ENCODE measurements at places on chromosomes 7 and 10. TPM values are rescaled to one million over a fixed set of nuclear protein-coding genes. Genes with fewer than 3 reads are reported as not detected.

- no peak overlapping the region for H3K27ac ChIP-seq
- H3K4me3 ChIP-seq = no peak overlapping the region
- H3K27me3 ChIP-seq = no peaks in the 10 kb centered on the region
- H3K36me3 ChIP-seq = no peaks in the 10 kb centered on the region
- no peak for DNase-seq
- no peaks in the 10 kb centered on the region for H3K4me1 ChIP-seq
Measured at GRCh38 chr7:111510062-111510461, 52.2 kb downstream of the IMMP2L start.

CISD1 gene
- 48.9 TPM for polyA plus RNA-seq

GRCh38 chr10:92800134-92800733, 48.1 kb upstream of the EXOC6 start:
- no peaks in the 10 kb centered on the region for H3K4me1 ChIP-seq
- no peaks in the 10 kb centered on the region for H3K27me3 ChIP-seq
- no peak for DNase-seq
- no peak overlapping the region for H3K27ac ChIP-seq
- H3K4me3 ChIP-seq = no peak overlapping the region
- no peaks in the 10 kb centered on the region for H3K36me3 ChIP-seq

DNA sequence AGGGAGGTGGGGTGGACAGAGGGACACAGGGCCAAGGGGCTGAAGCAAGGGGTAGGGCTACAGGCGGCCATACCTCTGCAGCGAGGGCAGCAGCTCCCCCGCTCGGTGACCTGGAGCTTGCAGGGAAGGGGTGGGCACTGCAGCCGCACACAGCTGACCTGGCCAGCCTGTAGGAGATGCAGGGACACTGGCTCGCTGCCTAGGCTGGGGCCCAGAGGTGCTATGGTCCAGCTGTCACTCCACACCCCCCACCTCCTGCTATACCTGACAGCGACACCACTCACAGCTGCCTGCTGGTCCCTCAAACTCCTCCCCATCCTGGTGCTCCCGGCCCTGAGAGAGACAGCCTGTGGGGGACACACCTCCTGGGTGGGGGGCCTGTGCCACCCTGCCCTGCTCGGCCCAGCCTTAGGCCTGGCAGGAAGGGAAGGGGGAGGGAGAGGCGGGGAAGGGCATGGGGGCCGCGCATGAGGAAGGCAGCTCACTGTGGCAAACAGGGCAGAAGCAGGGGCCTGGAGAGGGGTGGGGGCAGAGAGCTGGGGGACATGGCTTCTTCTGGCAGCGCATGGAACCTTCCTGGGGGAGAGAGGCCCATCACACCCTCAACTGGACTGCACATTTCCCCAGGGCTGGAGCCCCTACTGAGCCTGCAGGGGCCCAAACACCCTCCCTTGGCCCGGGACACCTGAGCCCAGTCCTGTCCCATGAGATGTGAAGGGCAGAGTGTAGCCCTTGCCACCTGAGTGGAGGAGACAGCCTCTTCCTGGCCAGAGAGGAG, 23.9 kb downstream of the ATP6V1F start:
- no peak overlapping the region for H3K4me3 ChIP-seq
- H3K36me3 ChIP-seq = no peaks in the 10 kb centered on the region
- DNase-seq = no peak
- no peaks in the 10 kb centered on the region for H3K27me3 ChIP-seq

DNA sequence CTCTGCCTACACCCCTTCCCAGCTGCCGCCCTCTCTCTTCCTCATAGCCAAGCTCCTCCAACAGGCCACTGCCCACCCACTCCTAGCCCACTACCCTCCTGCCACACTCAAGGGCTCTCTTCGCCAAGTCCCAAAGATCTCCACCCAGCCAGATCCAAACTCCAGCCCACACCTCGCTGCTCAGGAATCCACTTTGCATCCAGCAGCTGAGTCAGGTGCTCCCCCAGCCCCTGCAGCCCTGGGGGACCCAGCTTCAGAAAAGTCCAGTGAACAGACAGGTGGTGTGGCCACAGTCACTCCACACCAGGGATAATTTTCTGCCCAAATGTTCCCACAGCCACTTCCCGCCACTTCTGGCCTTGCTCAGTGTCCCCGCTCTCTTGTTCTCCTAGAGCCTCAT, 10.9 kb downstream of the OGDHL start:
- H3K4me1 ChIP-seq = no peaks in the 10 kb centered on the region
- no peak for DNase-seq
- no peak overlapping the region for H3K27ac ChIP-seq
- H3K36me3 ChIP-seq = no peaks in the 10 kb centered on the region
- H3K27me3 ChIP-seq = no peaks in the 10 kb centered on the region

- H3K4me3 ChIP-seq = no peak overlapping the region
- no peak overlapping the region for H3K27ac ChIP-seq
- H3K27me3 ChIP-seq = no peaks in the 10 kb centered on the region
- DNase-seq = peak; percentile 18
- no peaks in the 10 kb centered on the region for H3K36me3 ChIP-seq
Measured at GRCh38 chr10:25113191-25114035, 61.4 kb upstream of the GPR158 start.

DNA sequence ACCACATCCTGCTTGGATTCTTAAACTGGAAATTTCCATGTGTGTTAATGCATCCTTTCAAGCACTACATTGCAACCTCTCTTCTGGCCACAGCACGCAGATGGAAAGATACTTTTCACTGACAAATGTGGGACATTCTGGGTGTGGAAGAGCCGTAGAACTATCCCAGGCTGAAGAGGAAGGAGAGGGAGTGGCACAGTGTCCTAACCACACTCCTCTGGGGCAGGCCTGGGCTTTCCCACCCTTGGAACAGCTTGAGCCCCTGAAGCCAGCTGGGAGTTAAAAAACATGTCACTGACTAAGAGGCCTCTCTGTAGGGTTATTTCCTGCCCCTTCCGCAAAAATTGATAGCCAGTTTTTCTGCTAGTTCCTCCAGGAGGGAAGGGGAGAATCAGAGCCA, 34.0 kb upstream of the DNMBP start:
- no peaks in the 10 kb centered on the region for H3K4me1 ChIP-seq
- no peak overlapping the region for H3K4me3 ChIP-seq
- H3K27me3 ChIP-seq = no peaks in the 10 kb centered on the region
- H3K27ac ChIP-seq = no peak overlapping the region

DNA sequence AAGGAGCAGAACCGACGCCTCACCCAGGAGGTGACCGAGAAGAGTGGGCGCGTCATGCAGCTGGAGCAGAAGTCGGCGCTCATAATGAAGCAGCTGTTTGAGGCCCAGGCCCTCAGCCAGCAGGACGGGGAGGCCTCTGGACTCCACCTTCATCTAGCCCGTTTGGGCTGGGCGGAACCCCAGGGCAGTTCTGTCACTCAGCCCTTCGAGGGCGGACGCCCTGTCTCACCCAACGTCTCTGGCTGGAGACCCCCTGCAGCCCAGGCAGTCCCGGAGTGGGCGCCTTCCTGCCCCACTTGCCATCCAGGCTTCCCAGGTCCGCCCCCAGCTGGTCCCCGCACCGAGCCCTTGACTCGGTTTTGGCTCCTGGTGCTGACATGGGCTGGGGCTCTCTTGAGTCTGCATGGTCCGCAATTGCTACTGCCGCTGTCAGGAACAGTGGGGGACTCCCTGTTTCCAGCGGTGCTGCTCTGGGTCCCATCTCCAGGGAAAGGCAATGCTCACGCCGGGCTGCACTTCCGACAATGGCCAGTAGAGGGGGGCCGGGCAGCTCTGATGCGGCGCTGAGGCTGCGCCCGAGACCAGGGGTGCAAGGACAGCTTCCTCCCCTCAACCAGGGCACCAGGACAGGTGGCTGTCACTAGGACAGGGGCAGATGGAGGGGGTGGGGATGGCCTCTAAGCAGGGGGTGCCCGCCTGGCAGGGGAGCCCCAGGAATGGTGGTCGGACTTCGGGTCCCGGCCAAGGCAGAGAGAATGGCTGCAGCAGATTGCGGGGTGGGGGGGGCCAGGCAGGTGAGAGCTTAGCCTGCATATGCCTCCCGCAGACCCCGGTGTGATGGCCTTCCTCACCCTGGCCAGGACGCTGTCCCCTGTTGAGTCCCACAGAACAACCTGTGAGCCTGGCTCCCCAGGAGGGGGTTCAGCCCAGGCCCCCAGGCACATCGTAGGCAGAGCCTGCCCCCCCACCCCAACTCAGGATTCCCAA, 71.2 kb upstream of the KCTD7 start:
- H3K4me3 ChIP-seq = no peak overlapping the region
- H3K36me3 ChIP-seq = peaks cover 14% of the 10 kb centered on the region
- no peaks in the 10 kb centered on the region for H3K27me3 ChIP-seq
- H3K4me1 ChIP-seq = no peaks in the 10 kb centered on the region
- DNase-seq = peak; percentile 68
- H3K27ac ChIP-seq = no peak overlapping the region

ERCC6 gene
- polyA plus RNA-seq = 7.3 TPM

- no peaks in the 10 kb centered on the region for H3K36me3 ChIP-seq
- DNase-seq = no peak
- H3K4me1 ChIP-seq = no peaks in the 10 kb centered on the region
- H3K4me3 ChIP-seq = no peak overlapping the region
Measured at GRCh38 chr10:61136139-61136538, 192.2 kb upstream of the RHOBTB1 start.

GRCh38 chr7:129914536-129915272, 38.1 kb downstream of the UBE2H start:
- no peaks in the 10 kb centered on the region for H3K36me3 ChIP-seq
- peaks cover 46% of the 10 kb centered on the region for H3K4me1 ChIP-seq
- H3K27me3 ChIP-seq = no peaks in the 10 kb centered on the region
- no peak for DNase-seq
- H3K27ac ChIP-seq = no peak overlapping the region

GRCh38 chr7:109545686-109546085, 976.0 kb downstream of the DNAJB9 start:
- H3K27ac ChIP-seq = no peak overlapping the region
- H3K4me3 ChIP-seq = no peak overlapping the region
- no peak for DNase-seq
- no peaks in the 10 kb centered on the region for H3K4me1 ChIP-seq
- no peaks in the 10 kb centered on the region for H3K36me3 ChIP-seq
- H3K27me3 ChIP-seq = no peaks in the 10 kb centered on the region

NEUROD6 gene
- polyA plus RNA-seq = not detected

DNA sequence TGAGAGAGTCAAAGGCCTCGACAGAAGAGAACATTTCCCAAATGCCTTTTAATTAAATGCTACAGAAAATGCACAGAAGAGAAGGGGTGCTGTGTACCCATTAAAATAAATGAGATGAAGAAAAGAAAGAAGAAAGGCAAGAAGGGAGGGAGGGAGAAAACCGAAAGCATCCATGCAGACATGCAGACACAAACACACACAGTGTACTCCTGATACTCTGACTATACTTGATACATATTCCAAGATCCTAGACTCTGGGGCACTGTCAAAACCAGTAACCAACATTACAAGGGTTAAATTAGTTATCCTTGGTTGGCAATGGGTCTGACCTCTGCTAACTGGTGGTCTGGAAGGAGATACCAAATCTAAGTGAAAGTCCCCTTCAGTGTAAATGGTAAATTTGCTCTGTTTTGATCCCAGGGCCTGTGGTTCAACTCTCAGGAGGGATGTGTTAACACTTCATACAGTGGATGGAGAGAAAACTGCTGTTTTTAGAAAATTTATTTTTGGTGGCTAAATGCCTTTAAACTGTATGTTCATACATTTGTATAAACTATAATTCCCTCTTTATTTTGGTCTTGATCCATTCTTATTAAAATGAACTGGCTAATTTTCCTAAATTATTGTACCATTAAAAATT, 241.3 kb downstream of the GLI3 start:
- no peak overlapping the region for H3K4me3 ChIP-seq
- H3K27me3 ChIP-seq = no peaks in the 10 kb centered on the region
- no peak overlapping the region for H3K27ac ChIP-seq
- H3K4me1 ChIP-seq = no peaks in the 10 kb centered on the region

BAMBI gene
- polyA plus RNA-seq = 0.76 TPM

DNA sequence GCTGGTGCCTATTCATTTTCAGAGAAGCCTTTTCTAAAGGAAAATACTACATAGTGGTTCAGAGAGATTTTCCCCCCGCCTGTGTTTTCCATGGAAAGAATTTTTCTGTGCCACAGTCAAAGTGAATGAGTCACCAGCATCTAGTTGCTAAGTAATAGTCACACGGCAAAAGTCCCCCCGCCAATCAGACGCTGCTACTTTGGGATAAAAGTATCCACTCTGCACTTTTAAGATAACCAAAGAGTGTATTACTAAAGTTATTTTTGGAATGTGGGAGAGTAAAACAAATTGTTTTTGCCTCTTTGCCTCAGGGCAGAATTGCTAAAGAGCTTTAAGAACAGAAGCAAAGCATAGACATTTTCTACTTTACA, 23.5 kb downstream of the ABLIM1 start:
- H3K36me3 ChIP-seq = no peaks in the 10 kb centered on the region
- peaks cover 18% of the 10 kb centered on the region for H3K4me1 ChIP-seq
- peaks cover 10% of the 10 kb centered on the region for H3K27me3 ChIP-seq
- no peak overlapping the region for H3K27ac ChIP-seq

GRCh38 chr10:90751107-90751997, 106.5 kb downstream of the HTR7 start:
- DNase-seq = peak; percentile 19
- H3K4me1 ChIP-seq = no peaks in the 10 kb centered on the region
- no peak overlapping the region for H3K4me3 ChIP-seq
- no peaks in the 10 kb centered on the region for H3K36me3 ChIP-seq
- no peak overlapping the region for H3K27ac ChIP-seq

AKR1C3 gene
- polyA plus RNA-seq = 6.3 TPM

Measured in CD4-positive, alpha-beta memory T cell (primary cell).